Activated B cell treated with CpG ODN at 0.5 μM for 24 hours (primary cell): ENCODE measurements at places on chromosomes 5 and 9.

DNA sequence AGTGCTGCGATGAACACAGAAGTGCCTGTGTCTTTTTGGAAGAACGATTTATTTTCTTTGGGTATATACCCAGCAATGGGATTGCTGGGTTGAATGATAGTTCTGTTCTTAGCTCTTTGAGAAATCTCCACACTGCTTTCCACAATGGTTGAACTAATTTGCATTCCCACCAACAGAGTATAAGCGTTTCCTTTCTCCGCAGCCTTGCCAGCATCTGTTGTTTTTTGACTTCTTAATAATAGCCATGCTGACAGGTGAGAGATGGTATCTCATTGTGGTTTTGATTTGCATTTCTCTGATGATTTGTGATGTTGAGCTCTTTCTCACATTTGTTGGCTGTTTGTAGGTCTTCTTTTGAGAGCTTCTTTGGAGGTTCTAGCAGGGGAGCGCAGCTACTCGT, 134.6 kb downstream of the TENT4A start:
- no peak for DNase-seq
- no peak overlapping the region for H3K27ac ChIP-seq
- H3K4me1 ChIP-seq = no peaks in the 10 kb centered on the region
- no peaks in the 10 kb centered on the region for H3K27me3 ChIP-seq
- no peak overlapping the region for H3K4me3 ChIP-seq

DNA sequence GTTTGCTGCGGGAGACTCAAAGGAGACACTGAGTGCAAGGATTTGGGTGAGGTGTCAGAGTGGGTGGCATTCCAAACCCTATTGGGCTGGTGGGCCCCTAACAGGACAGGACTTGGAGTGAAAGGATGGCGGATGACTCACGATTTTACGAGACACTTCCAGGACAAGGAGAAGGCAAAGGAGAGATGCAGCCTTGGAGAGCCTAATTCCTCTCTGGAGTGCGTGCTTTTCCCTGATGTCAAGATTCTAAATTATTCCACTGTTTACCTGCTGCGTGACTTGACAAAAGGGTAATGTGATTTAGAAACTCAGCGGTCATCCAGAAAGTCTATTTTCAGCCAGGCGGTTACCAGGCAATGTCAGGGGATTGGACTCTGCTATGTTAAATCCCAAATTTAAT, 41.6 kb upstream of the CD180 start:
- H3K27ac ChIP-seq = no peak overlapping the region
- peaks cover 7% of the 10 kb centered on the region for H3K4me1 ChIP-seq
- no peak for DNase-seq
- no peaks in the 10 kb centered on the region for H3K36me3 ChIP-seq

GRCh38 chr5:655406-655805, 37.7 kb downstream of the TPPP start:
- H3K27me3 ChIP-seq = no peaks in the 10 kb centered on the region
- H3K27ac ChIP-seq = no peak overlapping the region
- H3K4me3 ChIP-seq = no peak overlapping the region
- H3K4me1 ChIP-seq = no peaks in the 10 kb centered on the region
- DNase-seq = no peak

DNA sequence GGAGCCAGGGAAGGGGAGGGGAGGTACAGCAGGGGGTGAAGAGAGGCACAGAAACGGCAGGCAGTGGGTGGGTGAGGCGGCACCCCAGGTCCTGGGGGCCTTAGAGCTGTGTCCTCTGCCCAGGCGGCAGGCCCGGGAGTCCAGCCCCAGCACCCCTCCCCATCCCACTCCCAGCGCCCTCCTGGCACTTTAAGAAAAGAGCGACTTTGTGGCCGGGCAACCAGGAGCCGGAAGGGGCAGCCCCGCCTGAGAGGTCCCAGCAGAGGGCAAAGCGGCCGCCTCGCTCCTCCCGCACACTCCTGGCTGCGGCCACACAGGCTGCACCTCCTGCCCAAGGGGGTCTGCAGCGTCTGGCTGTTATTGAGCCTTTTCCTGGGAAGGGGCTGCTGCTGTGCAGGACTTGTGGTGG, 42.6 kb downstream of the NACC2 start:
- no peaks in the 10 kb centered on the region for H3K36me3 ChIP-seq
- H3K4me3 ChIP-seq = no peak overlapping the region
- no peak for DNase-seq
- H3K4me1 ChIP-seq = peaks cover 30% of the 10 kb centered on the region
- H3K27ac ChIP-seq = no peak overlapping the region
- H3K27me3 ChIP-seq = peaks cover 8% of the 10 kb centered on the region

DNA sequence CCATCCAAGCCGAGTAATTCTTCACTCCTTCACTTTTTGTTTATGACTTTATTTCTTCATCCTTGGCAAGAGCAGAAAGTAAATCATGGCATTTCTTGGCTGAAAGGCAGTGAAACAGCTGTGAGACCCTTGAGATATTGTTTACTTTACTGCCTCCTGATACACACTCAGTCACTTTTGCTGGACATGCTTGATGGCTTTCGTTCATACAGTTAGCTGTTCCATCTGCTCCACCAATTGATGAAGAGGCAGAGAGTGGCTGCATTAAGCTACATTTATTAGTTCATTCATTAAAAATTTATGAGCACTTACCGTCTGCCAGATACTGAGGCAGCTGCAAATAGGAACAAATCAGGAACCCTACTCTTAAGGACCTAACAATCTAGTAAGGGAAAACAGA, 184.4 kb upstream of the OR13F1 start:
- H3K36me3 ChIP-seq = no peaks in the 10 kb centered on the region
- no peak overlapping the region for H3K27ac ChIP-seq
- no peak for DNase-seq
- no peak overlapping the region for H3K4me3 ChIP-seq

- H3K27ac ChIP-seq = no peak within 1 kb of the TSS
- peaks cover 49% of the 10 kb centered on the region for H3K27me3 ChIP-seq
- no peaks in the 10 kb centered on the region for H3K36me3 ChIP-seq
- DNase-seq = no peak
- peaks cover 9% of the 10 kb centered on the region for H3K4me1 ChIP-seq
These were observed at the start of gene KCNN2 for GRCh38 chr5:114361724-114362196. TSS of gene KCNN2 (plus strand) at chr5:114362070. CDS start at chr5:114362140, 70 bp downstream.

DNA sequence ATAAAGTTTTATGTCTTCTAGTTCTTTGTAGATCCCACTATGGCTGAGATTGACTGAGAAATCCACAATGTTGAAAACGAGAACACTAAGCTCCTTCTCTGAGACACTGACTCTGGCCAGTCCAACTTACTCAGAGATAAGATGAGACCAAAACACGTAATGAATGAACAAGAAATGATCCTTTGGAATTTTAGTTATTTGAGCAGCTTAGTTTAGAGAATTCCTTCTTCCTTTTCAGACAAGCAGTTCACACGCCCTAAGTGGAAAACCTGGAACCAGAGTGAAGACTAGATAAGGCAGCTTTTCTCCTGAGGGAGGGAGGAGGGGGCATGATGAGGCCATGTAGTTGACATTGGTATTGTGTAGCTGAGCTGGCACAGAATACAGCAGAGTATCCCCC, 139.6 kb downstream of the GABRB2 start:
- H3K4me1 ChIP-seq = no peaks in the 10 kb centered on the region
- no peak overlapping the region for H3K4me3 ChIP-seq
- DNase-seq = no peak
- no peaks in the 10 kb centered on the region for H3K27me3 ChIP-seq
- no peaks in the 10 kb centered on the region for H3K36me3 ChIP-seq

DNA sequence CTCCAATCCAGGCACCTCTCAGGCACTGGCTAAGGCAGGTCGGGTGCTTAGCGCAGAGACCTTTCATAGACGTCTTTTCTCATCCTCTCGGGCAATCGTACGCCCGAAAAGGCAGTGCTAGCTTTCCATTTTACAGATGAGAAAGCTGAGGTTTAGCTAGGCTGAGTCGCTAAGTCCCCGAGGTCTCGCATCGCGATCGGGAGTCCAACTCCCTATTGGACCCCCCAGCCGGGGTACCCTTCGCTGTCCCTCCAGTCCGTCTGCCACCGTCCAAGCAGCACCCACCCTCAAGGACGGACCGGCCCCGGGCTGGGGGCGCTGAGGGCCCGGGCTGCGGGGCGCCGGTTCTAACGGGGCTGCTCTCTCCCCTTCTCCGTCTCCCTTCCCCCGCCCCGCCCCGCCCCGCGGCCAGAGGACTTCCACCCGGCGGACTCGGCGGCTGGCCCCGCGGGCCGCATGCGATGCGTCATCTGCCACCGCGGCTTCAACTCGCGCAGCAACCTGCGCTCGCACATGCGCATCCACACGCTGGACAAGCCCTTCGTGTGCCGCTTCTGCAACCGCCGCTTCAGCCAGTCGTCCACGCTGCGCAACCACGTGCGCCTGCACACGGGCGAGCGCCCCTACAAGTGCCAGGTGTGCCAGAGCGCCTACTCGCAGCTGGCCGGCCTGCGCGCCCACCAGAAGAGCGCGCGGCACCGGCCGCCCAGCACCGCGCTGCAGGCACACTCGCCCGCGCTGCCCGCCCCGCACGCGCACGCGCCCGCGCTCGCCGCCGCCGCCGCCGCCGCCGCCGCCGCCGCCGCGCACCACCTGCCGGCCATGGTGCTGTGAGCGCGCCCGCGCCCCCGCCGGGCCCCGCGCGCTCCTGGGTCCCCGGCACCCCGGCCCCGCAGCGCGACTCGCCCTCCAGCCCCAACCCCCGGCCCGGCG, 12.5 kb upstream of the EXOSC2 start:
- peak overlapping the region; percentile 90 for H3K4me3 ChIP-seq
- H3K27ac ChIP-seq = no peak overlapping the region
- peaks cover 8% of the 10 kb centered on the region for H3K4me1 ChIP-seq
- peak; percentile 61 for DNase-seq
- peaks cover 10% of the 10 kb centered on the region for H3K27me3 ChIP-seq

GRCh38 chr5:150272531-150272930, 17.0 kb downstream of the CAMK2A start:
- H3K4me3 ChIP-seq = no peak overlapping the region
- DNase-seq = no peak
- H3K27ac ChIP-seq = no peak overlapping the region
- no peaks in the 10 kb centered on the region for H3K36me3 ChIP-seq
- H3K27me3 ChIP-seq = peaks cover 9% of the 10 kb centered on the region

- no peak overlapping the region for H3K27ac ChIP-seq
- no peaks in the 10 kb centered on the region for H3K36me3 ChIP-seq
- no peak for DNase-seq
These were observed 1052.7 kb upstream of the ARRDC3 start for GRCh38 chr5:92435781-92436180.
